NCI-H526 (cell line): ENCODE measurements at places on chromosomes 3 and 15.

GRCh38 chr3:61808526-61808925, 247.2 kb downstream of the PTPRG start:
- DNase-seq: no peak

- DNase-seq: no peak
These were observed 16.7 kb upstream of the SH3GL3 start for GRCh38 chr15:83430441-83430840.

GRCh38 chr3:107992976-107993684, 97.7 kb downstream of the CD47 start:
- no peak for DNase-seq

GRCh38 chr3:128784232-128784631, 58.2 kb downstream of the RAB7A start:
- DNase-seq: peak; percentile 27

- DNase-seq: no peak
These were observed 119.5 kb upstream of the PRICKLE2 start for GRCh38 chr3:64344721-64345207.

DNA sequence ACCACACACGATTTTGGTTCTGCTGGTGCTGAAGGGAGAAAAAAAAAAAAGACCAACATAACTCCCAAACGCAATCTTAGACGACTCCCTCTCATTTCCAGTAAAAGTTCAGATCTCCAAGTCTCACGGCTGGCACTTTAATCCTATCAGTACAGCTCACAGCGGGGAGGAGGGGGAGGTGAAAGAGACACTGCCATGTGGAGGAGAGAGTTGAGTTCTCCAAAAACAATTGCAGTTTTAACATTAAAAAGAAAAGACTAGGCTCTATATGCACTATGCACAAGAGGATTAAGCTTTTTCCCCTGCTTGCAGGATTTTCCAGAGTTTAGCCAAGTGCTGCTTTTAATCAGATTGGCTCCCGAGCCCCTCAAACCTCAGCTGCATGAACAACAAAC, 16.8 kb downstream of the BMF start:
- no peak for DNase-seq

DNA sequence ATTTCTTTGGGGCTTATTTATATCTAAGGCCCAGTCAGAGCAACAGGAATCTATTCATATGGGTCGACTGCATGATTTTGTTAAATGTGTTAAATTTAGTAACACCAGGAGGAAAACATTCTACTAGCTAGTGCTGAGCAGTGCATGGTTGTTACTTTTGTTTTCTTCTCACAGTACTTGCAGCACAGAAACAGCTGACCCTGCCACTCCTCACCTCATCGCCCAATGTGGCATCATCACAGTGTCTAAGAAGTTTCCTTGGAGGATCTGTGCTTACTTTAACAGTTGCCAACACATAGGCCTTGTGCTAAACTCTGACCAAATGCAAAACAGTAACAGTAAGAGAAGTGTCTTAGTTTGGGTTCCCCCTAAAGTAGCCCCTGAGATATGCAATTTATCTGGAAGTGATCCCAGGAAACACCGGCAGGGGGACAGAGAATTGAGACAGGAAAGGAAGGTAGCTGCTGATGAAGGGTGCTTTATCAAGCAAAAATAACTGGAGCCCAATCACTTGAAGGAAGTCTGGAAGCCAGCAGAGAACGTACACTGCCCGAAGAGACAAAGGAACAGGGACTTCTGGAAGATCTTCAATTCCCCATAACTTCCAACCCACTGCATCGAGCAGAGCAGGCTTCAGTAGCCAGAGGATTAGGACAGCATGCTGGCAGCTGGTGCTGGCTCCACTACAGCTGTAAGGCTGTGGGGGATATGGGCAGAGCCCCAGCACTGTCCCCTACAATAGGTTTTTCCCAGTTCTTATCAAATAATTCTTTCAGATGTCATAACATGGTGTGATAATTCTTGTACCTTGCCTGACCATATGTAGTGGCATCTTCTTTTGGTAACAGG, 36.0 kb upstream of the ULK4 start:
- DNase-seq: no peak

- DNase-seq: peak; percentile 77
These were observed 1.4 kb downstream of the ACVR2B start for GRCh38 chr3:38454884-38455638.

GRCh38 chr15:85956532-85957275, 123.0 kb upstream of the AGBL1 start:
- DNase-seq: no peak

GRCh38 chr15:58355973-58356372, 75.8 kb upstream of the LIPC start:
- DNase-seq: no peak

- no peak for DNase-seq
These were observed 55.5 kb upstream of the SLCO2A1 start for GRCh38 chr3:134085034-134085775.

DNA sequence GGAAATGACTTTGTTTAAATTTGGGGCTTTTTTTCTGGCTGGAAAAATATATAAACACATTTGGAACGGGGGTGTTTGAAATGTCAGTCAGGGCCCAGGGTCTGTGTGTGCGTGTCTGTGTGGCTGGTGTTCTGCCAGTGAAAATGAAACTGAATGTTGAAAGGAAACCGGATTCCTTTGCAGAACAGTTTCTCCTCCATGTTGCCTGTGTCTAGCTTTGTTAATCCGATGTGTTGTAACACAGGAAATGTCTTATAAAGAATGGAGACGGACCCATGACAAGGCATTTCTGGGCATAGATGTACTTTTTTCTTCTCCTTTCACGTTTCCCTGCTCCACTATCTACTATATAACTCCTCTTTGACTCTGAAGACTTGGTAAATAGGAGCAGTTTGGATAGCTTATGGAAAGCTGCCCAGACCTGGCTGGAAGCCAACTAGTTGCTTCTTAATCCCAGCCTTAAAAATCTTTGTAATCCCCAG, 2.8 kb downstream of the SQOR start:
- no peak for DNase-seq

GRCh38 chr15:50880206-50880605, 28.3 kb upstream of the AP4E1 start:
- no peak for DNase-seq

GRCh38 chr3:139764936-139765335, 87.2 kb upstream of the NMNAT3 start:
- no peak for DNase-seq

DNA sequence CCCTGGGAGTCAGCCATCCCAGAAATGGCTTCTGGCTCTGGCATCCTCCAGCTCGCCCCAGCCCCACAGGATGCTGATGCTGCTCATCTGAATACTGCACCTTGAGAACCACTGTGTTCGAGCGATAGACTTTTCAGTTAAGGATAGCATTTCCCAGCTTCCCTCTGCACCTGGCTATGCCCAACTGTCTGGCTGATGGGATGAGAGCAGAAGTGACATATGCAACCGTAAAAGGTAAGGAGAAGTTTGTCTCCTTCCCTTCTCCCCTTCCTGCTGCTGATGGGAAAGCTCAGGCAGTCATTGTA, 9.7 kb upstream of the HHATL start:
- DNase-seq: no peak

- no peak for DNase-seq
These were observed 161.3 kb upstream of the ATP11B start for GRCh38 chr3:182632077-182632393.

- no peak for DNase-seq
These were observed 41.1 kb downstream of the GPD1L start for GRCh38 chr3:32147509-32147908.

DNA sequence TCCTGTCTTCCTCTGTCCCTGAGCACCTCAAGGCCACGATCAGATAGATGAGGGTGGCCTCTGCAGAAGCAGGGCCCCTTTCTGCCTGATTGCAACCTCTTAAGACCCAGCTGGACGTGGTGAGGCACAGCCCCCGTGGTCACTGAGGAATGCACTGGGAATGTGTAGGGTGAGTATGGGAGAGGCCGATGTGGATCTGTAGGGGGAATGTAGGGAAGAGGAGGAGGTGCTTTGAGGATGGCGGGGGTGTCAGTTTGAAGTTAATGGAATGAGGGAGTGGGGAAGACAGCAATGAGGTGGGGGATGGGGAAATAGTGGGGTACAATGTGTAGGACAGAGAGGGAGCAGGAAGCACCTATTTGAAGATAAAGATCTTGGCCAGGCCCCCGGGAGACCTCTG, 785 bp upstream of the IQCF5 start:
- no peak for DNase-seq

GRCh38 chr15:45456212-45457106, 66.1 kb downstream of the SLC30A4 start:
- no peak for DNase-seq
